GDM1 (cell line): ENCODE measurements at places on chromosomes 6 and 20.

- no peak for DNase-seq
Observed at GRCh38 chr20:6044115-6044514, 9.7 kb downstream of the LRRN4 start.

GRCh38 chr6:11527274-11527870 is 10.2 kb upstream of the TMEM170B start:
- no peak for DNase-seq

DNA sequence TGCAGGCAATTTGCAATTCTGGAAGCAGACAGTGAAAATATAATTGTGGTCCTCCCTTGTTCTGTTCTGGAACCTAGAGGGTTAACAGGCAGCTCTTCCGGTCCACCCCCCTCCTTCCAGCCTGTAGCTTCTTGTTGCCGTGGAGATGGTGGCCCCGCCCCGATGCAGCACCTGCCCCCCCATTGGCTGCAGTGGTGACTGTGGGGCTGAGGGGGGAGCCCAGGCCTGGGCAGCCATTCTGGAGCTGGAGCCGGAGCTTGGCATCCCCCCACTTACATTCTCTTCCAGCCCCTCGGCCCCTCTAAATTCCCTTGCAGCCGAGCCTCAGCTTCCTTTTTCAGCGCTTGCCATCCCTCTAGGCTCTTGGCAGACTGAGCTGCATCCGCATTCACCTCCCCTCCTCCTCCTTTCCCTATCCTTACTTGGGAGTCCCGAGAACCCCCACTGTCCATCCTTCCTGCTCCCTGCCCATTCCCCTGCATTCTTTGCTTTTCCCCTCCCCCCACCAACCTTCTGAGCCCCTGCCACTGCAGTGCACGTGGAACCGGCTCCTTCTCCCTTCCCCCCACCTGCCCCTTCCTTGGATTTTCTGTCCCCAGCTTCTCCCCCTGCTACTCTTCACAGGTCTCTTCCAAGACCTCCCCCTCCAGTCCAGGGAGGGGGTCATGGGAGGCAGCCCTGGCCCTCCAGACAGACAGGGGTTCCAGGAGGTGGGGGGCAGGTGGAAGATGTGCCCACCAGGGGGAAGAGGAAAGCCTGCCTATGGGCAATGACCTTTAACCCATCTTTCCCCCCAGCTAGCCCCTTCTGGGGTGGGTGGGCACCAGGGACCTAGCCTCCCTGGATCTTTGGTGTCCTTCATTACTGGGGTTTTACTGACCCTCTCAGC is 11.4 kb downstream of the SYNGAP1 start:
- peak; percentile 72 for DNase-seq

DNA sequence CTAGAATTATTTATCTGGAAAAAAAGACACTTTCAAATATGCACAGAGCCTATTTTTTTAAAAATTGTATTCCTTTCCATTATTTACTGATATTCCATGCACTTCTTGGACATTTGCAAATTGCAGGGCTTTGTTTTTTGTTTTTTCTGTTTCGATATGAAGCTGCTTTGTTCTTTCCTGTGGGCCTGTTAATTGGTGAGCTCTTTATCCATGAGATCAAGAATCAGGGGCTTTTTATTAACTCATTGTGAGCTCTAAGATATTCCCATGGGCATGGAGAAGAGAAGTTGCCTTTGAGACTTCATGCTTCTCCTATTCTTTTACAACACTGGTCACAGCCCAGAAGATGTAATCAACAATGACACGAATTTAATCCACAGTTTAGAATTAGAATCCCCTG is 145.1 kb downstream of the SAMD5 start:
- no peak for DNase-seq

DNA sequence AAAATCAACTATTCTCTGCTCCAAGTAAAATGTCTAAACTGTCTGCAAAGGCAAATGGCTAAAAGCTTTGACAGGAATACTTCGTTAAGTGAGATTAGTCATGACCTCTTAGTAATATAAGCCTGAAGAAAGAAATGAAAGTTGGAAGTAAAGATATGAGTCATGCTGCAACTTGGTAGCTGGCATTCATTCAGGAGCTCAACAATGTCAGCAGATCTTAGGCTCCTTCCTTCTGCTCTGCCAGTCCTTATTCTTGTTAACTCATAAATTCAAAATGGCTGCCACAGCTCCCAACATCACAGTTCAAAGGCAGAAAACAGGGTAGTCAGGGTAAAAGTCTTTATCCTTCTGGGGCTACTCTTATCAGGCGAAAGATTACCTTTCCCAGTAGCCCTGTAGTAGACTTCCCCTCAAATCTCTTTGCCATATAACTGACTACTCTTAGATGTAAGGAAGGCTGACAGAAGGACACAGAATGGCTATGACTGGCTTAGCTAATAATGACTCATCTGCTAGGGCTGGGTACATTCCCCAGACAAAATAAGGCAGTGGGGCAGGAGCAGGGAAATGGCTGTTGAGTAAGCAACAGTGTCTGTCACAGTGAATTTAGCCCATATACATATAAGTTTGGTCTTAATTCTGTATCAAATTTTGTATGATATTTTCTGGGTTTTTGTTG is 24.4 kb upstream of the C6orf62 start:
- DNase-seq, result no peak

GRCh38 chr6:118872726-118873125 is 21.2 kb upstream of the ASF1A start:
- no peak for DNase-seq
